PC-9 (cell line): ENCODE measurements at places on chromosomes 2 and 18. TPM values are rescaled to one million over a fixed set of nuclear protein-coding genes. Genes with fewer than 3 reads are reported as not detected.

IL36G gene
- total RNA-seq: not detected in 2 replicates

RMND5A gene
- total RNA-seq: 27.2 and 39.3 TPM in 2 replicates

LRRTM1 gene
- not detected in 2 replicates for total RNA-seq

CCDC178 gene
- not detected in 2 replicates for total RNA-seq

OSBPL6 gene
- 2.6 and 3.5 TPM in 2 replicates for total RNA-seq

PLEK gene
- total RNA-seq: not detected in 2 replicates

GCKR gene
- total RNA-seq: 3.4 and 4.0 TPM in 2 replicates

DNAH7 gene
- total RNA-seq: 2.2 and 3.8 TPM in 2 replicates

MSTN gene
- not detected in 2 replicates for total RNA-seq

AP1S3 gene
- 61.3 and 73.3 TPM in 2 replicates for total RNA-seq

DNA sequence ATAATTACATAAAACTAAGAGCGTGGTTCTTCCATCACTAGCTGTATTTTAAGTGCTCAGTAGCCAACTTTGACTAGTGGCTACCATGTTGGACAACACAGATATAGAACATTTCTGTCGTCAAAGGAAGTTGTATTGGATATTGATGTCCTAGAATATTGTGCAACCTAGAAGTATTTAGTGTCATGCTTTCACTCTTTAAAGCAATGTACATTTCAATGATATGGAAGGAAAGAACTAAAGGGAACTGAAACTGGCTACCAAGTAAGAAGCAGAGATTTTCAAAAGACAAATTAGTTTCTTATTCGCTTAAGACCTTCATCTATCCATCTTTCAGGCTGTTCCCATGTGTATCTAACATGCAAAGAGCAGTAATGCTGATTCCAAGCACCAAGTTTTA, 85.4 kb upstream of the EML6 start:
- no peak for DNase-seq
- H3K27ac ChIP-seq: no peak overlapping the region
- no peaks in the 10 kb centered on the region for H3K4me1 ChIP-seq
- no peaks in the 10 kb centered on the region for H3K27me3 ChIP-seq
- H3K4me3 ChIP-seq: no peak overlapping the region

GRCh38 chr2:179741317-179741716, 120.1 kb downstream of the ZNF385B start:
- no peaks in the 10 kb centered on the region for H3K27me3 ChIP-seq
- no peak for DNase-seq
- H3K4me3 ChIP-seq: no peak overlapping the region
- H3K36me3 ChIP-seq: no peaks in the 10 kb centered on the region
- H3K4me1 ChIP-seq: no peaks in the 10 kb centered on the region

GRCh38 chr18:58161659-58162058, 117.6 kb downstream of the NEDD4L start:
- no peaks in the 10 kb centered on the region for H3K4me1 ChIP-seq
- no peak for DNase-seq
- H3K27me3 ChIP-seq: no peaks in the 10 kb centered on the region
- no peak overlapping the region for H3K27ac ChIP-seq
- no peaks in the 10 kb centered on the region for H3K36me3 ChIP-seq
- H3K4me3 ChIP-seq: no peak overlapping the region

GRCh38 chr2:197873293-197873701, 68.9 kb downstream of the PLCL1 start:
- no peak overlapping the region for H3K27ac ChIP-seq
- H3K36me3 ChIP-seq: no peaks in the 10 kb centered on the region
- H3K4me3 ChIP-seq: no peak overlapping the region
- no peaks in the 10 kb centered on the region for H3K27me3 ChIP-seq
- no peaks in the 10 kb centered on the region for H3K4me1 ChIP-seq

DNA sequence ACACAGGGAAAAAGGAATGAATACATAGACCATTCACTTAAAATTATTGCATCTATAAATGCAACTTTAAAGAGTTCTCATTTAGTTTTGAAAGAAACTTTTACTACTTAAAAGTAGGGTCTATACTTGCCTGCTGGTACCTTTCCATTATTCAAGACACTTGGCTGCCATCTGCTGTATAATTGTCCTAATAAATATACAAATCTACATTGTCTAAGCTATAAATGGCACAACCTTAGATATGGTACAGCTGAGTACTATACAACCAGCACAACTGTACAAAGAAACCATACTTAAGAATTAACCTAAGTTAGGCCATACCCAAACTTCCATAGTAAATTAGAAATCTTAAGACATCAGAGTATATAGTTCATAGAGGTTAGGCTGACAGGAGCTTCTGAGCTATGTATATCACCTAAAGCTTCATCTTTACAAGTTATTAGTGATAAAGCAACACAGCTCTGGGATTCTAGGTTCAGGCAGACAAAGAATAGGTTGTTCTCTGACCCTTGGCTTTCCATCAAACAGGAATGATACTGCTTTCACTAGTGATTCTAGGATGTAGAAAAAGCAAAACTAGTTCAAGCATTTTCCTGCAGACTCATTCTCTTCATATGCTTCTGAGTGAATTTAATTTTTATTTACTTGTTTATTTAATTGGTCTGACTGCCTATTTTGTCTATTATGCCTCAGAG, 22.1 kb downstream of the EXOC6B start:
- 0 out of 2 replicates have a peak, but pooled peaks cover 2% of the 10 kb centered on the region for H3K36me3 ChIP-seq
- no peak overlapping the region for H3K4me3 ChIP-seq
- H3K4me1 ChIP-seq: no peaks in the 10 kb centered on the region
- DNase-seq: no peak

DNA sequence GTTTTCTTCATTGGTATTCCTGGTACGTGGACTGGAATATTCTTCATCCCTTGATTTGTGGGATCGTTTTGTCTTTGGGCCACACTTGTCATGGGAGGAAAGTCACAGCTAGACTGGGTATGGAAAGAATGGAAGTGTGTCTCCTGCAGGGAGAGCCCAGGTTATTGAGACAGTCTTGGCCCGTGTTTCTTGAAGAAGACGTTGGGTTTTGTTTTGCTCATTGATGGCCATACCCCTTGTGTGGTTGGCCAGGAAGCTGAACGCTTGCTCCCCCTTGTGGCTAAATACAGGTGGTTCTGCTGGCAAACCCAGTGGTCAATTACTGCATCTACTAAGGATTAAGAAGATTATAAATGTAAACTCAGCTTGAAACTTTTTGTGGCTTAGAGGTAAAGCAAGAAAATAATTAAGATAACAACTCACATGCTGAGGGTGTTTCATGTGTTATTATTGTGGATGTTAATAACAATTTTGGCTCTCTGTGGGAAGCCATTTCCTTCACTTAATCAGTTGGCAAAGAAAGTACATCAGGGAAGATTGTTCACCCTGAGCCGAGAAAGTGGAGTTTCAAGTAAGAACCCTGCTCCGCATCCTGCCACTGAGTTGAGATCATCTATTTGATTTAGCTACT, 91.8 kb downstream of the NEDD4L start:
- peak; percentile 41 for DNase-seq
- no peaks in the 10 kb centered on the region for H3K36me3 ChIP-seq
- peaks cover 27% of the 10 kb centered on the region for H3K4me1 ChIP-seq
- no peak overlapping the region for H3K27ac ChIP-seq
- no peaks in the 10 kb centered on the region for H3K27me3 ChIP-seq
- H3K4me3 ChIP-seq: no peak overlapping the region

DNA sequence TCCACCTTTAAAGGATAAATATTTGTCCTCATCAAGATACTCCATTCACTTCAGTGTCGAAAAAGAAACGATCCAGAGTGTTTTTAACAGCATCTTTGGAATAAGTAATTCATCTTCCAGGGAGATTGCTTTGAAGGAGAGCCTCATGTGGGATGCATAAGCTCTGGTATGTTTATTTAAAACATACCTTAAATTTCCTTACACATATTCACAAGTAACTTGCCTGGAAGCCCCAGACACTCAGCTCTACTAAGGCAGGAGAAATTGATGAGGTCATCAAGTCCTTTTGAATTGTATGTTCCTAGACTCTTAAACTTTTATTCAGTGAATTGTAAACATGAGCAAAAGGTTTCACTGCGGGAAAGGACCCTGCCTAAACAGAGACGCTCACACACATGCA, 103.0 kb downstream of the CDK15 start:
- peak; percentile 37 for DNase-seq
- H3K4me3 ChIP-seq: no peak overlapping the region
- H3K36me3 ChIP-seq: no peaks in the 10 kb centered on the region
- no peak overlapping the region for H3K27ac ChIP-seq
- H3K27me3 ChIP-seq: no peaks in the 10 kb centered on the region

- H3K4me1 ChIP-seq: 0 out of 2 replicates have a peak, but pooled peaks cover 4% of the 10 kb centered on the region
- H3K4me3 ChIP-seq: no peak overlapping the region
- H3K27me3 ChIP-seq: no peaks in the 10 kb centered on the region
- H3K27ac ChIP-seq: no peak overlapping the region
- H3K36me3 ChIP-seq: no peaks in the 10 kb centered on the region
These were observed 129.2 kb downstream of the COMMD1 start for GRCh38 chr2:62034715-62035114.

GRCh38 chr18:5975111-5976002, 80.0 kb upstream of the TMEM200C start:
- H3K4me3 ChIP-seq: no peak overlapping the region
- H3K4me1 ChIP-seq: no peaks in the 10 kb centered on the region
- no peak overlapping the region for H3K27ac ChIP-seq
- peaks cover 29% of the 10 kb centered on the region; the same call in 1 of the 2 replicates for H3K27me3 ChIP-seq
- H3K36me3 ChIP-seq: no peaks in the 10 kb centered on the region
- DNase-seq: no peak

GRCh38 chr2:16487686-16488085, 177.9 kb downstream of the CYRIA start:
- DNase-seq: no peak
- no peak overlapping the region for H3K27ac ChIP-seq
- peaks cover 18% of the 10 kb centered on the region; the same call in 1 of the 2 replicates for H3K27me3 ChIP-seq

- H3K4me3 ChIP-seq: no peak overlapping the region
- H3K27me3 ChIP-seq: no peaks in the 10 kb centered on the region
- H3K36me3 ChIP-seq: no peaks in the 10 kb centered on the region
- no peaks in the 10 kb centered on the region for H3K4me1 ChIP-seq
- no peak for DNase-seq
These were observed 140.4 kb downstream of the CELF4 start for GRCh38 chr18:37425222-37425621.

DNA sequence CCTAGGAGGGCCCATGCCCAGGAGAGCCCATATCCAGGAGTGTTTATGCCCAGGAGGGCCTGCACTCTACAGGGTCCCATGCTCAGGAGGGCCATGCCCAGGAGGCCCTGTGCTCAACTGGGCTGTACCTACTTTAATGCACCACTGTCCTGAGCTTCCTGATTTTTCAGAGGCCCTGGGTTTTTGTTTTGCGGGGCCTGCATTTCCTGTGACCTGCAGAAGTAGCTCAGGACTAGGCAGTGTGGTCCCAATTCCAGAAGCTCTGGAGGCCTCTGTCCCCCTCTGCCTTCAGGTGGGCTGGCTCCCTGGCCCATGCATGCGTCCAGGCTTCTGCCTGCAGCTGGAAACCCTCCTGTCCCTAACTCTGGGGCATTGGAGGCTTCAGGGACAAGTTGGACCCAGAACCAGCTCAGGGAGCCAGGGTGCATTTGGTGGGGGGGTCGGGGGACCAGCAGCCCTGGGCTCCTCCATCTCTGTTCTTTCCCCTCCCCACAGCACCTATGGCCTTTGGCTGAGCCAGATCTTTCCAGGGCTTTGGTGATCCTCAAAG, 10.8 kb downstream of the GPR35 start:
- no peaks in the 10 kb centered on the region for H3K36me3 ChIP-seq
- no peak overlapping the region for H3K4me3 ChIP-seq
- H3K27me3 ChIP-seq: peaks cover 40% of the 10 kb centered on the region
- no peak overlapping the region for H3K27ac ChIP-seq
- no peak for DNase-seq

DNA sequence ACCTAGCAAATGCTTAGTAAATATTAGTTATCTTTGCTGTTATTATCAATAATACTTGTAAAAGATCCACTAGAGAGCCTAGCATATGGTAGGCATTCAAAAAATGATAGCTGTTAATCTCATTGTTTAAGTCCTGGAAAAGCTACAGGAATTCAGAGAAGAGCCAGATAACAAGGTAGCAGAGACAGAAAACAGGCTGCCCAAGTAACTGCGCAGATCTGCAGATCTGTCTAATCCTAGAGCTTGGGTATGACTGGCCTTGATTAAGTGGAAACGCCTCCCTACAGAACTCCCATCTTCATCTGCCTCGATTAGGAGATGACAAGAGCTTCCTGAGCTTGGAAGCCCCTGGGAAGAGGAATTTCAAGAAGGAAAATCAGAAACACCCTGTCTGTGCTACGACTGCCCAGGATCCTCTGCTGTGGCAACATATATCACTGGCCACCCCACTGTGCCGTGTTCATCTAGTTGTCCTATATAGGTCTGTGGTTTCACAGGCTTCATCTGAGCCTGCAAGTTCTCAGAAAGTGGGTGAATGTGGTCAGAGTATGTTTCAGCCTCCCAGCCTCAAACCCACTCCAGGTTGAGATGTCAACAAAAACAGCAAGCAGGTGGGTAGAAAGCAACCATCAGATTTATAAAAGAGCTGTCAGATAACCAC, 151.5 kb upstream of the PKDCC start:
- H3K27me3 ChIP-seq: no peaks in the 10 kb centered on the region
- no peak overlapping the region for H3K4me3 ChIP-seq
- H3K27ac ChIP-seq: no peak overlapping the region
- no peak for DNase-seq
- no peaks in the 10 kb centered on the region for H3K36me3 ChIP-seq

GRCh38 chr2:217703102-217703501, 299.7 kb downstream of the TNS1 start:
- H3K4me1 ChIP-seq: peaks cover 11% of the 10 kb centered on the region; the same call in 1 of the 2 replicates
- no peaks in the 10 kb centered on the region for H3K36me3 ChIP-seq
- DNase-seq: no peak
- H3K4me3 ChIP-seq: no peak overlapping the region

DNA sequence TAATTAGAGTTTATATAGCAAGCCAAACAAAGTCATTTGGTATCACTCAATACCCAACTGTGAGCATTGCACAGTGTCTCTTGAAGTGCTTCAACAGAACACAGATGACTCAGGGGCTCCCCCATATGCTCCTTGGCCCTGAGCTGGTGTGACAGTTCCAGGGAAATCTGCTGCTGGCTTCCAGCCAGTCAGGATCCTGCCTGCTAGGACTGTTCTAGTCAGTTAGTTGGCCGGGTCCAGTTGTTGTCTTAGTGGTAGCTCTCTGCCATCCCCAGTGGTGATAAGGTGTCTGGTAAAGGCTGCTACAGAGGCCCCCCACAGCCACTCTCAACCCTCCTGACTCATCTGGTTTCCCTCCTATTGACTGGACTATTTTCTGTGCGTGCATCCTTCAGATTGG, 100.3 kb downstream of the IRS1 start:
- no peak overlapping the region for H3K4me3 ChIP-seq
- DNase-seq: no peak
- H3K4me1 ChIP-seq: peaks cover 14% of the 10 kb centered on the region
- no peaks in the 10 kb centered on the region for H3K27me3 ChIP-seq

- no peak overlapping the region for H3K27ac ChIP-seq
- peaks cover 25% of the 10 kb centered on the region for H3K4me1 ChIP-seq
- H3K4me3 ChIP-seq: no peak overlapping the region
- no peak for DNase-seq
- H3K36me3 ChIP-seq: no peaks in the 10 kb centered on the region
These were observed 462.7 kb downstream of the METTL4 start for GRCh38 chr18:2108591-2108990.

GRCh38 chr18:79772108-79772864, 25.5 kb upstream of the KCNG2 start:
- H3K4me1 ChIP-seq: no peaks in the 10 kb centered on the region
- no peak overlapping the region for H3K4me3 ChIP-seq
